NCI-H187 treated with DMSO at 0.1 percent for 48 hours (cell line): ENCODE measurements at places on chromosomes 7 and 10.

DNA sequence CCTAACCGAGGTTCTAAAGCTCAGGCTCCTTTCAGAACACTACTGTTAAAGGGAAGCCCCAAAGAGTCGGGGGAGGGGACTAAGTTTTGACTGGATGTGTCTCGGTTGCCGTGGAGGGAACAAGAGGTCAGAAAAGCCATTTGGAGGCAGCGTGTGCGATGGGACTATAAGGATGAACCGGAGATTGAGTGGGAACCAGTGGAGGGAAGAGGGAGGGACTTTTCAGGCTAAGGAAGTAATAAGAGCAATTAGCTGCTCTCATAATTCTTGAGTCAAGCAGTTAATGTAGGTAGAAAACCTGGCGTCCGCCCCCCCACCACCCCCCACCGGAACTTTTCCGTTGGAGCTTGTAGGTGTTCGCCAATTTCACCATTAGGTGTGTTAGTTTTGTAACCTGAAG lies 491 bp upstream of the AKAP9 start:
- no peak for DNase-seq

DNA sequence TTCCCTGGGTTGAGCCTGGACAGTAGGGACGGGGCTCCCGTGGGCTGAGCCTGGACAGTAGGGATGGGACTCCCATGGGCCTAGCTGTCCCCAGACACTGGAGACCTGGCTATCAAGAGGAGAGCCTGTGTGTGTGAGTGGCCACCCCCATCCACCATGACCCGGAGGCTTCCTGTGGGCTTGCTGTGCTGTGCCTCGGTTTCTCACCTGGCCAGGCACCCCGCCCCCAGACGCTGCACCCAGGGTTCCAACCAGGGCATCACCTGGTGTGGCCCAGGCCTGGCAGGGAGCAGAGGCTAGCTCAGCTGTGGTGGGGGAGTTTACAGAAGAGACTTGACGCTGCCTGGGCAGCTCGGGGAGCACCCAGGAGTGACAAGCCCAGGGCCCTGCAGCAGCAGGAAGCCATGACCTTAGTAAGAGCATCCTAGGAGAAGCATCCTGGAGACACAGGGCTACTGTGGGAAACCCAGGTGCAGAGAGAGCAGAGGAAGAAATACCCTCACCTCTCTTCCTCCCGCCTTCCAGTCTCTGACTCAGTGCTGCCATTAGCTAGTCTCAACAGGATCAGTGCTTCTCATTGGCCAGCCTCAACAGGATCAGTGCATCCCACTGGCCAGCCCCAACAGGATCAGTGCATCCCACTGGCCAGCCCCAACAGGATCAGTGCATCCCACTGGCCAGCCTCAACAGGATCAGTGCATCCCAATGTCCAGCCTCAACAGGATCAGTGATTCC lies 61.0 kb downstream of the PDGFA start:
- DNase-seq: no peak

GRCh38 chr7:37411444-37412034 lies 37.1 kb downstream of the ELMO1 start:
- no peak for DNase-seq

- DNase-seq: no peak
These were observed 5.8 kb downstream of the LIPJ start for GRCh38 chr10:88592381-88592780.

DNA sequence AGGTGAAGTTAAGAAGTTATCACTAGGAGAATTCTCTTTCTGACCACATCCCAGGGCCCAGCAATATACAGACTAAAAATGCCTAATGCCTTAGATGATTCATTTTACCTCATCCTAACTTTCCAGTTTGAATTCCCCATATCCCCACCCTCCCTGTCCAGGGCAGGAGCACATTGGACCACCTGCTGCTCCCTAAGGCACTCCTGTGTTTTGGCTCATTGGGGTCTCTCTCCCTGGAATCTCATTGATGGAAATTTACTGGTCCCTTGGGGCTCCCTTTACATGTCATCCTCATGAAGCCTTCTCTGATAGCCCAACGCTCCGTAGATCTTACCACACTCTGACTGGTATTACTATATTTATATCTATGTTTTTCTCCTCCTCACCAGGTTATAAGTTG lies 2.7 kb downstream of the IL2RA start:
- DNase-seq: no peak

DNA sequence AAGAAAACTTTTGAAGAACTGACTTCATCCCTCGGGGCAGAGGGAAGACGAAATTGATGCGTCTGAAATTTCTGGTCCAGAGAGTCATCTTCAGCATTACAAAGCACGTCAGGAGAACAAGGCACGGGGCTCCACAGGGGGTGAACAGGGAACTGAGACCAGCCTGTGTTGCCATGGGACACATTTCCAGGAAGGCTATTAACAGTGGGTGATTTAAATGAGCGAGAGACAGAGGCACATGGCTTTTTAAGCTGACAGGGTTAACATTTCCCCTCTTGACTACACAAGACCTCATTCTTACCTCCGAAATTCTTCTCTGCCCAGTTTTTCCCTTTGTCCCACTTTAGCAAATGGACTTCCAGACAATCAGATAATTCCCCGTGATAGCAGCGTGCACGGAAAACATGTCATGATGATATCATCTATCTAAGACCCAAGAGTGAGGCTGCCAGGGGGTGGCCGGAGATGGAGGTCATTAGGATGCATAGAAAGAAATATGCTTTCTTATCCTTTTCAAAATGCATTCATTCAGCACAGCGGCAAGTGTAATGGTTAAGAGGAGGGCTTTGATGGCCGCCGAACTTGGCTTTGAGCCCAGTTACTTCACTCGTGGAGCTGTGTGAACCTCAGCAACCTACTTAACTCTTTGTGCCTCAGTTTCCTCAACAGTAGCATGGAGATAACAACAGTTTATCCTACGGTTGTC lies 248.0 kb downstream of the PRPF18 start:
- no peak for DNase-seq

GRCh38 chr7:156554488-156554887 lies 86.1 kb upstream of the RNF32 start:
- DNase-seq: no peak

GRCh38 chr7:32126843-32127242 lies 56.6 kb upstream of the PDE1C start:
- DNase-seq: no peak

- no peak for DNase-seq
These were observed 395.6 kb downstream of the TNS3 start for GRCh38 chr7:47186316-47186715.

GRCh38 chr7:48108959-48109847 lies 20.1 kb downstream of the UPP1 start:
- DNase-seq: no peak

GRCh38 chr7:85165263-85165662 lies 21.6 kb downstream of the SEMA3D start:
- DNase-seq: no peak

DNA sequence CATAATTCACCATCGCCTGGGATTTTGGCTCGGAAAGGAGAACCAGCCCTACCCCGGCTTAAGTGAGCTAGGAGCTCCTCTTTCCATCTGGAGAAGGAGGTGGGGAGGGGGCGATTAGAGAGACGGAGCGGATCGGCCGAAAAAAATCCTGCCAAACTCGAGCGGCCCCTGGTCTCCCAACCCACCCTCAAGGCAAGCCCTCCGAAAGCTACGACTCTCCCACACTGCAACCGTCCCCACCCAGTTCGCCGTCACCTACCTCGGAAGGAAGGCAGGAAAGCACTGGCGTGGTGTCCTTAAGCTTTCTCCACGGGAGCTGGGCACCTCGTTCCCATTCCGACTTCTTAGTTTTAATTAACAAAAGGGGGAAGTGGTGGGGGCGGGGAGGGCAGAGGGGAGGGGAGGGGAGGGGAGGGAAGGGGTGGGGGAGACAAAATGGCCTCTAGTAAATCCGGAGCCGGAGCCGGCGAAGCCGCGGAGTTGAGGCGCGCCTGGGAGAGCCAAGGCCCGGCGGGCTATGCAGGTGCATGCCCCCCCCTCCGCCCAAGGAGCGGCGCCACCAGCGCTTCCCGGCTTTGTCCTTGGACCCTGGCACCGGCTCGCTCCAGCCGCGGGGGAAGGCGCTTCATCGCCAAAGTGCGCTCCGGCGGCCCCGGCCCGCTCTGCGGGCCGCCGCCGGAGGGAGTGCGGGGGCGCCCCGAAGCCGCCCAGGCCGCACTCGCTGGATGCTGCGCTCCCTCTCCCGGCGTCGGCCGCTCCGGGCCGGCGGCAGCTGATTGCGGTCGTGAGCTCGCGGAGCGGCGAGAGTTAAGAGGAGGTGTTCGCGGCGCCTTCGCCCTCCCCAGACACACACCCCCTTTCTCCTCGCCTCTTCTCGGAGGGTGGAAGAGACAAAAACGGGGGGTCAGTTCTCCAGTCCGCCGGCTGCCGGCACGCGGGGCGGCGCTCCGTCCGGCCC lies at the start of gene LRRC4:
TSS of gene LRRC4 (minus strand) at position 784 of the 958 bp plus-strand sequence. CDS start 797 bp downstream, outside the sequence.
- no peak for DNase-seq

GRCh38 chr10:63799521-63800300 lies 278.5 kb downstream of the REEP3 start:
- no peak for DNase-seq

GRCh38 chr10:126196281-126196680 lies 192.0 kb downstream of the ADAM12 start:
- no peak for DNase-seq

DNA sequence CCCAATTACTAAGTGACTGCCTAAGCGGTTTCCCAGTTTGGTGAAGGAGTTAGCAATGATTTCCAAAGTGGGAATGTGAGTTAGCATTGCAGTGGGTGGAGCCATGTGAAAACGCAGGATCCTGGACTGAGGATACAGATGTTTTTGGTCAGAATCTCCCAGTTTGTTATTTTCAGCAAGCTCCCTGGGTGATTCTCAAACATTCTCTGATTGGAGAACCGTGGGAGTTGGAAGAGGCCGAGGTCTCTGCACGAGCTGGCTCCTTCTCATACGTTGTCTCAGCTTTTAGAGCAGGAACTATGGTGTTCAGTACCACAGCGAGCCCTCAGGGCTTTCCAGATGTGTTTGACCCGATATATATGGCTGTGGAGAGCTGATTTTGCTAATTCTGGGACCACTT lies 396.5 kb upstream of the NPVF start:
- no peak for DNase-seq

DNA sequence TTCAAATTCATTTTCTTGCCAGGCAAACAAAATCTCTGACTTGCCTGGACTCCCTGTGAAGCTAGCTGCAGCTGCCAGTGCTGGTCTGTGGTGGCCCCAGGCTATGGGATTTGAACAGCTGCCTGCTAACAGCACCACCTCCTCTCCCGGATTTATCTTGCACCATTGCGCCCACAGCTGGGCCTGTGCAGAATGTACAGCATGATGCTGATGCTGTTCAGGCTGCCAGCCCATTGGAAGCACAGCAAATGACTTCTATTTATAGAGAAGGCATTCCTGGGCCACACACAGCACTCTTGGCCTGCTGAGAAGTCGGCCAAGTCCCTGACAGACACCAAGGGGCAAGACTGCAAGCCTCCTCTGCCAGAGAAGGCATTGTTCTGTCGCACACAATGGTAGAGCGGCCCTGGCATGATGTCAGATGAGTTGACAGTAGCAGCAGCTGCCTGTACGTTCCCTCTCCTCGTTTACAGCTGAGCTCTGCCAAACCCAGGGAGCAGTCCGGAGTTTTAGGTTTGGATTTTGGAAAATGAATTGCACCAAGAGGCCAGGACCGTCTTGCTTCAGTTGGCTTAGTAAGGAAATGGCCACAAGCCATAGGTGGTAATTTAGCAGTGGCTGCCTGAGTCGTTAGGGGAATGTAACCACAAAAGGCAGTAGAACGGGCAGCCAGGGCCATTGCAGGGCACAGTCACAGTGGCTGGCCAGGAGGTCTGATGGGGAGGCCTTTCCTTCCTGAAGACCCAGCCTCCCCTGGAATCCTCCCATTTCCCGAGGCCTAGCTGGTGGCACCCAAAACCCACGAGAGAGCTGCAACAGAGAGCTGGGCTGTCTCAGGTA lies 38.5 kb downstream of the MTURN start:
- peak; percentile 34 for DNase-seq

DNA sequence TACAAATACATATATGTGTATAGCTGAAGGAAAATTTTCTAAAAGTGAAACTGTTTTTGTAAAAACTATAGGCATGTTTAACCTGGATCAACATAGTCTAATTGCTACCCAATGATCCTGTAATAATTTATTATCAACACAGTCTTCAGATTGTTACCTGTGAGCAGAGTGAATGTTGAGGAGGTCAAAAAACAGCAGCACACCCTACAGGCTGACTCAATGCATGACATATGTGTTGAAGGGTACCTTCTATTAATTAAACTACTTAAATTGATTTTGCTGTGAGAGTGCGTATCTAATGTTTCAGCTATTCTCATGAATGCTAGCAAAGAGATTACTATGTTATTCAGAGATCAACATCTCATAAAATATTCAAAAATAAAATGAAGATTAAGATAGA lies 411.4 kb downstream of the TNS3 start:
- no peak for DNase-seq

DNA sequence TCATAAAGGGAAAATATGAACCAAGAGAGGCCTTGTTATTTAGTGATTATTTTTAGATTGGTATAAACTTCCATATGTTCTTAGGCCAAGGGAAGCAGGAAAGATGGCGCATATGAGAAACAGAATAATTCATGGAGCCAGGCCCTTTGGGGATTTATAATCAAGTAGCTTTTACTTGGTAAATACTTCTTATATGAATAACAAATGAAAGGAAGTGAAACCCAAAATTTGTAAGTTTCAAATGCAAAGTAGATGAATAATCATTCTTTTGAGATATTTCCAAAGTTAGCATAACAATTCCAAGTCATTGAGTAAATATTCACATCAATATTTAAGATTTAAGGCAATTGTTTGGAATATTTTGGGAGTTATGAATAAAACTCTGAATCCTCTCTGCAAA lies 13.9 kb upstream of the OPTN start:
- DNase-seq: no peak

GRCh38 chr10:69214666-69215131 lies 5.4 kb upstream of the HKDC1 start:
- DNase-seq: no peak

DNA sequence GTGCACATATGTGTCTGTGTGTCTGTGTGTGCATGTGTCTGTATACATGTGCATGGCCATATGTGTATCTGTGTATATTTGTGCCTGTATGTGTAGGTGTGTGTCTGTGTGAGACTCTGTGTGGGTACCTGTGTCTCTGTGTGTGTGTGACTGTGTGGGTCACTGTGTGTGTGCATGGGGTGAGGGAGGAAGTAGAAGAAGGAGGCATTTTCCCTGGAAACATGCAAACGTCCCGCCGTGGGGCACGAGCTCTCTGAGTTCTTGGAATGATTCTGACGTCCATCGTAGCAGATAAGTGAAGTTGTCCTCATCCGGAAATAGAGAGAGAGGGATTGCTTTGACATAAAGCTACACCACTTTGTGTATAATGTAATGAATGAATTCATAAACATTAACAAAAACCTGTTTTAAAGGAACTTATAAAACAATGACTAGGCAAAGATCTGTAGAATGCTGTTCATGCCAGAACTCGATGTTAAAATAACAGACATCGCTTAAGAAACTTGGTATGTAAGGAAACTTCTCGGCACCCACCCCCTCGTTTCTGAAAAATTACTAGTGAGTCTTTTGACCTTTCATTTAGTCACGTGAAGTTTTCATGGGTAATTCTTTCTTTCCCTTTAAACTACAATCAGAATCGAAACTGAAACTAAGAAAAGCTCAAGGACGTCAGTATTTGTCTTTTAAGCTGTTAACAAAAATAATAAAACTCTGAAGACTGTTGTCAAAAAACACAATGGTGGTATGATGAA lies 43.6 kb upstream of the KLF6 start:
- no peak for DNase-seq

GRCh38 chr10:98312349-98312748 lies 44.4 kb upstream of the LOXL4 start:
- DNase-seq: no peak

- DNase-seq: no peak
These were observed 603 bp downstream of the ADRA2A start for GRCh38 chr10:111077479-111077784.
